Activated CD4-positive, alpha-beta T cell treated with anti-CD3 and anti-CD28 coated beads, Interleukin-2, amount 50 U/mL, for 4 hours (primary cell): ENCODE measurements at places on chromosomes 2 and 18.

DNA sequence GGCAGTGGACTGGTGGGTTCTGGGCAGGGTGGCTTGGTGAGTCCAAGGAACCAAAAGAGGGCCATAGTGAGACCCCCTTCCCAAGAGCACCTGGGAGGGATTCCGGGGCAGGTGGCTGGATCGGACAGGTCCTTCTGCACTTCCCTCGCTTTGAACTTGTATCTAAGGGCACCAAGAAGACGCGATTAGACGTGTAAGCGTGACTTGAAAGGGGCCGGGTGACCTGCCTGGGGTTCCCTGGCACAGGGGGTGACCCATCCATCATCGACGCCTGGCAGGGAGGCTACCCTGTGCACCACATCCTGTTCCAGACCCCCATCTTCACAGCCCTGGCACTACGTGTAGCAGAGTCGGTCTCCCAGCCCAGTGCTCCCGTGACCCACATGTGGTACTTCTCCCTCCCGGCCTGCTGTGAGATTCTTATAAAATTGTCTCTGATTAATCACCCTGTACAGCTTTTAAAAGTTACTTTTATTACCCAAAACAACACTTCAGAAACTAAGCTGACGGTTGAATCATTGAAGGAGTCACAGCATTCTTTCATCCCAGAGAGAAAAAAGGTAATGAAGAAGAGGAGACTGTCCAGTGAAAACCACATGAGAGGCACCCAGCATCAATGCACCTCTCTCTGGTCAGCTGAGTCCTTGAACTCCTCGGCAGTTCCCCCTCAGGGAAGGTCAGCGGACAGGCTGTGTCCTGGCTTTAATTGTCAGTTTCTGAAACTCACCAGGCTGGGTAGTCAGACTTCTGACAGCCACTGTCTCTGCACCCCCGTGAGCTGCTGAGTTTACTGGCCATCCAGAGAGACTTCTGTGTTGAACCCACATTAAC is 13.0 kb downstream of the SH3BP4 start:
- DNase-seq: no peak

DNA sequence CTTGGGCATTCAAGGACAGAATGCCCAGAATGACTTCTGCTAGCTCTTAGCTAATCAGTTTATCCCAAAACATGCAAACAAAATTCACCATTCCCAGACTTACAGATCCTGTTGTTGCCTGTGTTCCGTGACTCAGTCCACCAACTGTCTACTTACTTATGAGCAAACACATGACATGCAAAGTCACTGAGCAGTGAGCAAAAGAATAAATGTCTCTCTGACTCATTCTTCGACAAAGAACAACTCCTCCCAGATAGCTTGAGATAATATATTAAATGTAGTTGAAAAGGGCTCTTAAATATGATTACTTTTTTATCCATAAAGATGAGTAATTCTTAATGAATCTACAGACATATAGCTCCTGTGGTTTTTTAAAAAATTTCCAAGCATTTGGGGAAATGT is 9.0 kb upstream of the CREG2 start:
- DNase-seq: no peak

- no peak for DNase-seq
Measured at GRCh38 chr18:70276416-70277191, 12.2 kb upstream of the SOCS6 start.

GRCh38 chr18:13223311-13224143 is 5.0 kb downstream of the LDLRAD4 start:
- no peak for DNase-seq

DNA sequence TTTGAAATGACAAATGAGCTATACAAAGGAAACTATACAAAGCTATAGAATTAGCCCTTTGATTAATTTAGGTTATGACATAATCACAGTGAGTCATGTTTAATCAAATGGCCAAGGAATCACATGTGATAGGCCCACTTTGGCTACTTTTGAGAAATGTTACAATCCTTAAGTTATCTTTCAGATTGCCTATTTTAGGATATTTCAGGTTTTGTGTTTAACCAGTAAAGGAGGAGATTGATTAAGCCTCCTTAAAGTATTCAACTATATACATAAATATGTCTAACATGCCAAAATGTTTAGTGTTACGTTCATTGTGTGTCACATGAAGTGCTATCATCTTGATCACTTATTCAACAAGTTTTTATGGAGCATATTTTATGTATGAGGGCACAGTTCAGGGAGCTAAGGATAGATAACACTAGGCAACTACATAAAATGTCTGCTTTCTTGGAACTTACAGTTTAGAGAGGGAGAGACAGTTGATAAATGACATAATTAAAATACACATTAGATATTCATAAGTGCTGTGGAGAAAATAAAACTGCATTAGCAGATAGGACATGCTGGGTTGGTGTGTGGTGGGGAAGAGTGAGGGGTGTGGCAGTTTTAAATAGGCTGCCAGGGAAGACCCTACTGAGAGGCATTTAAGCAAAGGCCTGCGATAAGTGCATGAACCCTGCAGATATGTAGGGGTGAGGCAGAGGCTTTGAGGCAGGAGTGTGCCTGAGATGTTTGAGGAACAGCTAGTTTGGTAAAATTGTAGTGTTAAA is 77.2 kb downstream of the LTBP1 start:
- DNase-seq: no peak

DNA sequence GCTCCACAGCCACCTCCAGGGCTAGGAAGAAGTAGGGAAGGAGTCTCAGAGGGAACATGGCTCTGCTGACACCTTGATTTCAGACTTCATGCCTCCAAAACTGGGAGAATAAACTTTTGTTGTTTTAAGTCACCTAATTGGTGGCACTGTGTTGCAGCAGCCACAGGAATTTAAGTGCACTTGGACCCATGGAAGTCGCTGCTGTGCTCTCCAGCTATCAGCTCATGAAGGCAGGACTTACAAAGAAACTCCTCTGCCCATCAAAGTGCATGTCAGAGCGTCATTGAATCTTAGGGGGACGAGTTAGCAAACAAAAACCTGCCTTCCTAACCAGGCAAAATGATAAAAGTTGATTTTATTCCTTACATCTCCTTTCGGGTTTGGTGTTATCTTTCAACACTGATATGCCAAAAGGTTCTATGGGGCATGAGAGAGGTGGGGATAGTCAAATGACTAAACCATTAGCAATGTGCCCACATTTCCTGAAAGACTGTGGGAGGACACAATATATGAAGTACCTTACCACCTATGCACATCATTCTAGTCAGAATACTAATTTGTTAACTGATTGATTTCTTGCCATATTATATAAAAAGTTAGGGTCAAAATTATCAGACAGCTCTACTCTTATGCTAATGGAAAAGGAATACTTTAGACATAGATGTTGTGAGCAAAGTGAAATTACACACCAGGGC is 235.8 kb upstream of the TNP1 start:
- DNase-seq: no peak

- no peak for DNase-seq
Measured at GRCh38 chr2:234649951-234650350, 153.1 kb upstream of the ARL4C start.

GRCh38 chr2:22958308-22958707 is 426.7 kb upstream of the KLHL29 start:
- no peak for DNase-seq

GRCh38 chr2:3454802-3455201 is 64.5 kb downstream of the ADI1 start:
- DNase-seq: no peak

DNA sequence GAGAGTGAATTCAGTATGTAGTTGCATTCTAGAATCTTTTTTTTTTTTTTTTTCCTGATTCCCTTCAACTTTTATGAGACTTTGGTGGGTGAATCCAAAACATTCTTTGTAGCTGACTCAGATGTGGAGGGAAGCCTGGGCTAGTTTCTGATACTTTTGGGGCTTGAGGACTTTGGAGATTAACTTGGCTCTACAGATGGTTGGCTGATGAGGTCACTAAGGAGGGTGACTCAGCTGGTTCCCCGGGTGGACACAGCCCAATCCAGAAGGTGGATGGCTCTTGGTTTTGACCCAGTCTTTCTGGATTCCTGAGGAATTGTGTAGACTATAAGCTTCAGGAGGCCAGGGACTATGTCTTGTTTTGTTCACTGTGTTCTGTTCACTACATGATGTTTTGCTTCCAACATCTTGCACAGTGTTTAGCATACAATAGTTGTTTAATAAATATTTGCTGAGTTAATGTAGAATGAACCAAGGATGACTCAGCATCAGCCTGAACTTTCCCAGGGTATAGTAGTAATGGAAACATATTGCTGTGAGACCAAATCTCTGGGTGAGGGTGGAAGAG is 30.5 kb downstream of the LAMA3 start:
- DNase-seq: no peak

- DNase-seq: no peak
Measured at GRCh38 chr2:75751824-75752468, 41.2 kb upstream of the GCFC2 start.

DNA sequence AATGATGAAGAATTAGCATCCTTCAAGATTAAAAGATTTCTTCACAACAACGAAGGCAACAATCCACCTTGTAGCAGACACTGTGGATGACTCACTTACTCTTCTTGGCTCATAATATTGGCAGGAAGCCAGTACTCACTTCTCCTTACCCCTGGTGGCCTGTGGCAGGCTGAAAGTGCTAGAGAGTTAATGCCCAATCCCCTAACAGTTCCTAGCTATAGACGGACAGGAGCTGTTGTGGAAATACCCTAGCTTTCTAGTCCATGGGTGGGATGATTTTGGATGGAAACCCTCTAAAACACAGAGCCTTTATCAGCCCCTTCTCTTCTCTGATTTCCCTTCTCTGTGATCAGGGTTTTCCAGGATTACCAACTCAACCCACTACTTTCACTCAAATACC is 128.6 kb upstream of the NYAP2 start:
- peak; percentile 5 for DNase-seq

DNA sequence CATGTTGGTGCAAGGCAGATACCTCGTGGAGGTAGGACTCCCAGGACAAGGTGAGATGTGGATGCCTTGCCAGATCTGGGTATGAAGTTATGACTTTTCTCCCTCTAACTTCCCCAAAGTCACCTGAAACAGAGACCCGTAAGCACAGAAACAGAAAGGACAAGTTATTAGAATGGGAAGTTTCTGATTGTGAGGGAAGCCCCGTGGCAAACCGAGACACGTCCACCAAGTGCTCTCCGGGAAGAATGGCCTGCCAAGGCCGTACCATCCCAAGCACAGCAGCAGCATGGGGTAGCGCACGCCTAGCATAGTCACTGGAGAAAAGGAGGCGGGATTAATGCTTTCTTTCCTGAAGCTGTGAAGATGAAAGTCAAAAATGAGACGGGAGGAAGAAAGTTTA is 110.6 kb downstream of the ZNF532 start:
- DNase-seq: no peak

- DNase-seq: no peak
Measured at GRCh38 chr2:11364565-11364887, 20.1 kb upstream of the ROCK2 start.

GRCh38 chr2:240127911-240128607 is 8.0 kb downstream of the COPS9 start:
- no peak for DNase-seq

- no peak for DNase-seq
Measured at GRCh38 chr2:240803191-240803590, 16.8 kb downstream of the KIF1A start.

GRCh38 chr18:32698153-32698552 is 74.7 kb downstream of the KLHL14 start:
- DNase-seq: no peak

GRCh38 chr2:125330133-125330532 is 1305.0 kb downstream of the CNTNAP5 start:
- DNase-seq: no peak

DNA sequence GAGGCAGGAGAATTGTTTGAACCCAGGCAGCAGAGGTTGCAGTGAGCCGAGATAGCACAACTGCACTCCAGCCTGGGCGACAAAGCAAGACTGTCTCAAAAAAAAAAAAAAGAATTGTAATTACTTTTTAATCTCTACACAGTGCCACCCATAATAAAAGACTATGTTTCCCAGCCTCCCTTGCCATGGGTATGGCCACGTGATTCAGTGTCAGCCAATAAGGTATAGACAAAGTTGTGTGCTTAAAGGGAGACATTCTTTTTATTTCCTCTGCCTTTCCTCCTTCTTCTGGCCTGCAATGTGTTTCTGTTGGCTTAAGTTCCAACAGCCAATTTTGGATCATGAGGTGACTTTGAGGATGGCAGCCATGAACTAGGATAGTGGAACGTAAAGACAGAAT is 406.9 kb downstream of the LNPK start:
- DNase-seq: no peak

GRCh38 chr18:58321986-58322385 is 278.0 kb downstream of the NEDD4L start:
- peak; percentile 58 for DNase-seq

GRCh38 chr2:101179982-101180381 is 28.8 kb upstream of the TBC1D8 start:
- DNase-seq: no peak

DNA sequence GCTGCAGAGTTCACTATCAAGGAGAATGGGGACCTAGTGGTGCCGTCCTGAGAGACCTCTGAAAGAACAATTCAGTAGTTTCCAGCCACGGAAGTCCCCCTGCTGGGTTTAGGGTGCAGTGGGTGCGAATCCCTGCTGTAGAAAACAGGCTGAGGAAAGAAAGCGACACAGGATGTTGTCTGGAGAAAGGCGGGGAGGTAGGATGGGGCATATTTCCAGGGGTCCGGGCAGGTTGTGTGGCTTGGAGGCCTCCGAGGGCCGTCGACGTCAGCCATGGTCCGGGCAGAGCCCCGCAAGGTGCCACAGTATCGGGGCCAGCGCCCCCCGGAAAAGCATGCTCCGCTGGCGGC is 807 bp upstream of the CREB1 start:
- peak; percentile 59 for DNase-seq

DNA sequence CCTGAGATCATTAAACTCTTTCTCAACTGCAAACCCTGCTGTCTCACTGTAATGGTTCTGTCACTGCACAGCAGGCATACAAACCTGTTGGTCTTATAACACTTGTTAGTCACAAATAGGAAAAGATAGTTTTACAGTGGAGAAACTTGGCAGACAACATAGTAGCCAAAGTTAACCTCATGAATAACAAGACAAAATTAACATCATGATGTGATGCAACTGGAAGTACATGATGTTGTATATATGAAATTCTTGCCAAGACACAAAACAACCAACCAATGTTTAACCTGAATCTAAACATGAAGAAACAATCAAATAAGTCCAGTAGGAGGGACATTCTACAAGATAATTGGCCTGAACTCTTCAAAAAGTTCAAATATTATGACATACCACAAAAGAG is 189.3 kb downstream of the RNF152 start:
- DNase-seq: no peak

GRCh38 chr2:153386481-153386897 is 92.1 kb downstream of the RPRM start:
- DNase-seq: no peak

GRCh38 chr18:400456-400855 is 100.0 kb downstream of the COLEC12 start:
- DNase-seq: no peak

- no peak for DNase-seq
Measured at GRCh38 chr2:167980439-167980838, 267.0 kb downstream of the STK39 start.

DNA sequence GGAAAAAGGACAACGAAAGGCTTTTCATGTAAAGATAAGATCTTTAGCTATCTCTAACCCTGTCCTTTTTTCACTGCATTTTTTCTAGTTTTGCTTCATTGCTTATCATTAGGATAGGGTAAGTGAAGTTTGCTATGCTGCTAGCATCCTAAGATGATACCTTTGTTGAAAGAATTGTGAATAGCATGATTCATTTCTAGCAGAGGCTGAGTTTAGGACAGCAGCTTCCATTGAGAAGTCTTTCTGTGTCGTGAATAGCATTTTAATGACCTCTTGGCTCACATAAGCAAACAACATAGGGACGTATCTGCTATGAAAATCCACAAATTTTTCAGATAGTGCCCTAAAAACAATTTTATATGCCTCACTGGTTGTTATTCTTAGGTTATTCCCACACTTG is 36.4 kb upstream of the GAREM2 start:
- no peak for DNase-seq

GRCh38 chr18:52325997-52326396 is 14.0 kb upstream of the DCC start:
- no peak for DNase-seq
